ENCODE measurements at places on chromosomes 1 and 21.

- DNase-seq: peak; percentile 23
Observed at GRCh38 chr1:159161001-159161718, 10.3 kb upstream of the CADM3 start.

DNA sequence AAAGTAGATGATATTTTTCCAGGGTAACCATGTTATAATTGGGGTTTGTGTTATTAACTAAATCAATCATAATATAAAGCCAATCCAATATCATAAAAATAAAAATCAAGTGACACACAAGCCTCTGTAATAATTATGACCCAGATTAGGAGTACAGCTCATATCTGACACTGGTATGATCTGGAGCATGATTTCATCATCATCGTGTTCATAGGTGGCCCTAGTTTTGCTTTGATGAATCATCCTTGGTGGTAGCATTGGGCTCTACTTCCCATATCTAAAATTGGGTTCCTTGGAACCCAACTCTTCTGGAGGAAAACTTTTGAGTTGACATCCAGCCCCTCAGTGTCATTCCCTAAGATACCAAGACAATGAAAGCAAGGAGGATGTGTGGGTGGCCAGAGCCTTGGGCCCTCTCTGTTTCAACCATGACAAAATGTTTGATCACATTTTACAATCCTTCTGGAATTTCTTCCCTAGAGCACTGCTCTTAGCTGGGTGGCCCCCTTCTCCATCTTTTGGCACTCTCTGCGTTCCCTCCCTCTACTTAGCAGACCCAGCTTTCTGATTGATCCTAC is 37.0 kb upstream of the ENAH start:
- no peak for DNase-seq

GRCh38 chr1:12610305-12610935 is 7.6 kb downstream of the DHRS3 start:
- no peak for DNase-seq

- DNase-seq: no peak
Observed at GRCh38 chr1:230171356-230172015, 104.4 kb downstream of the GALNT2 start.

DNA sequence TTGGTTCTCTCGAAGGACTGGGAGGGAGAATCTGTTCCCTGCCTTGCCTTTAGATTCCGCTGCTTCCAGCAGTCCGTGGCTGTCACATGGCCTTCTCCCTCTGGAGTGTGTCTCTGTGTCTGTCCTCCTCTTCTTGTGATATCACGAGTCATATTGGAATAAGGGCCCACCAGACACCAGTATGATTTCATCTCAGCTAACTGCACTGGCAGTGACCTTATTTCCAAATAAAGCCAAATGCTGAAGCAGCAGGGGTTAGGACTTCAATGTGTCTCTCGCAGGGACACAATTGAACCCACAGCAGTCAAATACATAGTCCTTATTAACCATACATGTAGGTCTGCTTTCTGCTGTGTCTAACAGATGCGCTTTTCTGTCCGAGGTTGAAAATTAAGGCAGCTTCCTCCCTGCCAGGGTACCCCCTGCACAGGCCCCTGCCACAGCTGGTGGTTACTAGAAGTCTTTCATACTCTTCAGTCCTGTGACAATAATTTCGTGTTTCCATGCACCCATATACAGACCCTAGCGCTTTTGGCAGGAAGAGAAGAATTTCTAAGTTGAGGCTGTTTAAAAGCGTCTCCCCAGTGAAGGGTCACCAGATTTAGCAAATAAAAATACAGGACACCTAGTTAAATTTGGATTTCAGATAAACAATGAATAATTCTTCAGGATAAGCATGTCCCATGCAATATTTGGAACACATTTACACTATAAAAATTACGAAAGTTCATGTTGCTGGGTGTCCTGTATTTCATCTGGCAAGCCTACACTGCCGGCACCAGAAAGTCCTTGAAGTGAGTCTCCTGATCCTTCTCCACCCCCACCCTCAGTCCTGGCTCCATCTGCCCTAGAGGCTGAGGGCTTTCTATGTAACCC is 182.1 kb downstream of the ETS2 start:
- no peak for DNase-seq

DNA sequence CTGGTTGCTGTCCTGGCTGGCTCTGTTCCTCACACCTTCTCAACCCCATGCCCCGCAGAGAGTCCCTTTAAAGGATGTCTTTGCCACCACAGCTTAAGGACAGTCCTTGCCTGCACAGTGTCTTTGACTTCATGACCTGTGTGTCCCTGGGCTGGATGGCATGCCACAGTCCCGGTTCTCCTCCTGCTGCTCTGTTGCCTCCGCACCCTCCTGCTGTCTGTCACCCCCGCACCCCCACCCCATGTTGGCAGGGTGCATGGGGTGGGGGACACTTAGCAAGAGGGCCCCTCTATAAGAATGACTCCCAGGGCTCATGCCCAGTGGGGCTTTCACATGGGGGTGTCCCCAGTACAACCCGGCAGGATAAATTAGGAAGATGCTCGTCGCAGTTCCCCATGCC is 41.6 kb upstream of the PADI1 start:
- DNase-seq: no peak

DNA sequence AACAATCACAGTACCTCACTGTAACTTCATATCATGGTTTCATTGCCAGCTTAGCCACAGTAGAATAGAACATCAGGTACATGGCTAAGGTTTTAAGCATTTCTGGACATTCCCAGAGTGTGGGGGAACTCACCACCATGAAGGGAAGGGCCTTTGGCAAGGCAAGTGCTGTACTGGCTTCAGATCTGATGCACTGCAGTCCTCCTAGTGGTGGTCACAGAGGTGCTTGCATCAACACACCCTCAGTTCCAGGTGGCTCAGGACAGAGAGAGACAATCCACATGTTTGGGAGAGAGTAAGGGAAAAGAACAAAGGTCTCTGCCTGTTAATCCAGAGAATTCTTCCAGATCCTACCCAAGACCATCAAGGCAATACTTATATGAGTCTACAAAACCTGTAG is 528.4 kb upstream of the RGS18 start:
- DNase-seq: no peak

GRCh38 chr1:206890125-206891060 is 6.8 kb upstream of the IL24 start:
- DNase-seq: no peak

DNA sequence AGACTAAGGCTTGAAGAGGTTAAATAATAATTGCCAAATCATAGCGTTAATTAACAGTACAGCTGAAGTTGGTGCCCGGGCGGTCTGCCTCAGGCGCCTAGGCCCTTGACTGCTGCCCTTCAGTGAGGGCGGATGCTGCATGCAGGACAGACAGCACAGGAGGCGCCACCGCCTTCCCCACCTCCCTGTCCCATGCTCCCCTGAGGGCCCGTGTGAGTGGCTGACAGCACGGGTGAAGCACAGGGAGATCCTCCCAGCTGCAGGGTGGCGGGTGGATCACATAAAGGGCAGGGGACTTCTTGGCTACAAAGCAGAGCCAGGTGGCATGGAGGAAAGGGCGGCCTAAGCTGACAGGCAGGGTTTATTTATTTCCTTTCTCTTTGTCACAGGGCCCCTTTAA is 49.1 kb downstream of the DDX20 start:
- DNase-seq: no peak

Data from stimulated activated CD8-positive, alpha-beta memory T cell treated with anti-CD3 and anti-CD28 coated beads, Interleukin-15, amount 100 ng/mL, for 1 hour (primary cell).